Fibroblast of skin of right biceps (primary cell): ENCODE measurements at places on chromosomes 7 and 10.
A peak's percentile ranks its signal among the peaks of the same experiment; 100 is the strongest.

GRCh38 chr7:120303105-120303504 lies 30.1 kb downstream of the KCND2 start:
- DNase-seq = no peak

GRCh38 chr7:101186844-101187428 lies 6.8 kb upstream of the NAT16 start:
- no peak for DNase-seq

GRCh38 chr7:13849163-13849892 lies 140.1 kb downstream of the ETV1 start:
- no peak for DNase-seq

DNA sequence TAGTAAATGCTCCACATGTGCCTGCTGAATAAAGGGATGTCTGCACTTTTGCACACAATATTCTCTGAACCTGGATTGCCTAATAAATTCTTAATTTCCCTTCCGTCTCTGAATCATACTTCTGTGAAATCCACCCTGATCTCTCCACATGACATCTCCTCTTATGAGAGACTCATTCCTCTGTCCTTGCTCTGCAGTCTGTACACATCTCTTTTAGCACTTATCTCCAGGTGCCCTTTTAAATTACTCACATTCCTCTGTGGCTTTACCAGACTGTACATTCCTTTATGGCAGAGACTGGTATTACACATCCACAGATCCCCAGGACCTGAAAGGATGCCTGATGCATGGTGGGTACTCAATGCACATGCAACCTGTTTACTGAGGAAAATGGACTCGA lies 527.6 kb downstream of the PHTF2 start:
- peak; percentile 78 for DNase-seq

- no peak for DNase-seq
Measured at GRCh38 chr7:13181216-13181615, 493.8 kb downstream of the ARL4A start.

GRCh38 chr10:101535949-101536348 lies 52.1 kb downstream of the POLL start:
- no peak for DNase-seq

DNA sequence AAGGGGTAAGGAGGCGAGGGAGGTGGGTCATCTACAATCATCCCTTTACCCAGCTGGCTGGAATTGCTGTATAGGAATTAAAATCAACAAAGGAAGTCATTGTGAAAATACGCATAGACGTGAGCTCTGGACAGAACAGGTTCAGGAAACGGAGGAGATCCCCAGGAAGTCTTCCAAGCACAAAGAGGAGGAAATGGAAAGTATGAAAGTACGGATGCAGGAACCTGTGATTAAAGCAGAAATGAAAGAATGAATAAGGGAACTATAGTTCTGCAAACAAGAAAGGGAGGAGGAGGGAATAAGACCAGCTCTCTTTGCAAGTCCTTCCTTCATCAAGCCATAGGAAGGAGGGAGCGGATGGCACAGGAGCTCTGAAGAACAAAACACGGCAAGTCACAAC lies 61.8 kb downstream of the PYROXD2 start:
- DNase-seq = no peak

DNA sequence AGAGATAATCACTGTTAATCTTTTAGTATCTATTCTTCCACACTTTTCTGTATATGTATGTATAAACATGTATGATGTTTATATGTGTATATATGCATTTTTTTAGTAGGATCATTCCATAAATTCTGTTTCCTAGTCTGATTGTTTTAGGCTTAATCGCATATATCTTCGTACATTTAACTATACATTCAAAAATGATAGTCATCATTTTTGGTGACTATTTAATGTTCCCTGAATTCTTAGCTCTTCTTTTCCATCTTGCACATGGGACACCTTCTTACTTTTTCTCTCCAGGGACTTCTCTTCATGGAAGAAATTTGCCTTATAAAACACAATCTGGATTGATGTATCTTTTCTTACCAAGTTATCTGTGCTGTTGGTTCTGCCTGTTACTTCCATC lies 42.1 kb downstream of the ZNF277 start:
- DNase-seq = no peak

DNA sequence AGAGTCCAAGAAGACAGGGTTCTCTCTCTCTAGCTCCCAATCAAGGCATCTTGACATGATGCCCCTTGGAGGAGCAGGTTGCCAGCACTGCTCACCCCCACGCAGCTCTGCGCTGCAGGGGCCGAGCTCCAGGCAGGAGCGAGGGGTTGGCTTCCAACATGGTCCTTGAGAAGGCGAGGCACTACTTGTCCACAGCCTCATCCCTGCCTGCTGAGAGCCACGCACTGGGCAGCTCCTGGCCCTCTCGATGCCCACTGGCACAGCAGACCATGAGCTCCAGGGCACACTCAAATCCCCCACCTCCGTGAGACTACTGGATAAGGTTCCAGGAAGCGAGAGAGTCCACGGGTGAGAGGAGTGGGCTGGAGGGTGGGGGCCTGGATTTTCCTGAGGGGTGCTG lies 31.1 kb downstream of the RAMP3 start:
- no peak for DNase-seq

DNA sequence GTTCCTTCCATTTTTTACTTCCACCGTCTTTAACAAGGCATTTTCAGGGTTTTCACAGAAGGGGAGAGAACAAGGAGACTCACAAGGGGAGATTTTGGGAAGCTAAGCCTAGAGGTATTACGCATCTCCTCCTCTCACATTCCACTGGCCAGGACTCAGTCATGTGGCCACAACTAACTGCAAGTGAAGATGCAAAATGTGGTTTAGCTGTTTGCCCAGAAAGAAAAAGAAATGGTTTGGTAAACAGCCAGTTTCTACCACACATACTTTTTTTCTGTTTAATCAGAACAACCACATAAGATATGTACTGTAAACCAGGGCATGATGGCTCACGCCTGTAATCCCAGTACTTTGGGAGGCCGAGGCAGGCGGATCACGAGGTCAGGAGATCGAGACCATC lies 21.4 kb upstream of the HELLS start:
- DNase-seq = peak; percentile 53

DNA sequence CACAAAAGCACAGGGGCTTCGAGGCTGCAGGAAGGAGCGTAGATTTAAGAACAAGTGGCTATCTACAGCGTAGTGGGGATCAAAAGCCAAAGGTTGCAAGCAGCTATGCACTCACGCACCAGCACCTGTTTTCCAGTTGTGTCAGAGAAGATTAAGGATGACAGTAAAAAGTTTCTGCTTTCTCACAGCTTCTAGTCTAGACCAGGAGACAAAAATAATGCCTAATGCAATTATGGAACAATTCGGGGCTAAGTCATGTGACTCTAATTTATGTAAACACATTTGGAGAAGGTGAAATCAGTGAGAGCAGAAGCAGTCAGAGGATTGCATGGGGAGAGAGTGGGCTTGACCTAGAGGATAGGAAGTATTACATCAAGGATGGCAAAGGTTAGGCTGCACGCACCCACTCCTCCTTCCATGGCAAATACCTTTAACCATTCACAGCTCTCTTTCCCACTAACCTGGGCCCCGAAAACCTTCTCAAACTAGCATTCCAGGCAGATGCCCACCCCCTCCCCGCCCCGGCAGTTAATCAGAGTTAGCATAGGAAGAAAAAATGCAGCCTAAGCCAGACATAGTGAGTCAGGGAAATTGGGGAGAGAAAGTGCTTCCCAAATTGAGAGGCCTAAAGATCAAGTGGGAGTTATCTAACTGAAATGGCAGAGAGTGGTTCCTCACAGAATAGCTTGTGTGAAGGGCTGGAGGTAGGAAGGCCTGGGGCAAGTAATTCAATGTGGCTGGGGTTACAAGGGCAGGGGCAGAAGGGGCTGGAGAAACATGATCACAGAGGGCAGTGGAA lies 48.2 kb upstream of the GPAM start:
- DNase-seq = peak; percentile 55

DNA sequence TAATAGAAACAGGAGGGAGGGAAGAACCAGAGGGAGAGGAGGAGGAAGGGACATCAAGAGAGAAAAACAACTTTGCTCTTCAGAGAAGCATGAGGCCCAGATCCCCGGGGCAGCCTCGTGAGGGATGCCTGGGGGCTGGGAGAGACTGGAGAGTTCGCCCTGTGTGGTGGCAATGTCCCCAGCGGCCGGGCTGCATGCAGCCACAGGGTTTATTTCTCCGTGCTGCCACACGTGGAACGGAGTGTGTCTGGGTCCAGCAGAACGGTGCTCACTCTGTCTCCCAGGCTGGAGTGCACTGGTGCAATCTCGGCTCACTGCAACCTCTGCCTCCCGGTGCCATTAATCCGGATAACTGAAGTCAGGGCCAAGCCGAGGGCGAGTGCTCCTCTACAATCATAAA lies 257.7 kb downstream of the ACTR3B start:
- DNase-seq = no peak

DNA sequence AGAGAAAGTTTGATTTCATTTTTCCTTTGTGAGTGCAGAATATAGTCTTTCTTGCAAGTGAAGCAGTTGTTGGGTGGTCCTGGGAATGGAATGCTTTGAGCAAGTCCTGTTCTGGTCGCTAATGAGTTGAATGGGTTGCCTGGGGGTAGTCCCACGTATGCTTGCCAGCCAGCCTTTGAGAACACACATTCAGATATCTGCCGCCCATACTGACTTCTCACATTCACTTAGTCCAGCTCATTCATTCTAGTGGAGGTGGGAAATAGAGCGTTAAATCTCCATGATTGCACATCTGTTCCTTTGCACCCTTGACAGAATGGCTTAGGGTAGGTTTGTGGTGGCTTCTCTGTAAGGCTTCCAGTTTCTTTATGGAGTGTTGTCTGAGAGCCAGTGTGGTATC lies 256.6 kb downstream of the SORCS3 start:
- DNase-seq = no peak
